ENCODE measurements at places on chromosomes 13 and 19.

GRCh38 chr19:3721131-3721886 is 13.1 kb downstream of the TJP3 start:
- peak; percentile 89 for DNase-seq

GRCh38 chr13:112573710-112574109 is 14.2 kb downstream of the TUBGCP3 start:
- no peak for DNase-seq

DNA sequence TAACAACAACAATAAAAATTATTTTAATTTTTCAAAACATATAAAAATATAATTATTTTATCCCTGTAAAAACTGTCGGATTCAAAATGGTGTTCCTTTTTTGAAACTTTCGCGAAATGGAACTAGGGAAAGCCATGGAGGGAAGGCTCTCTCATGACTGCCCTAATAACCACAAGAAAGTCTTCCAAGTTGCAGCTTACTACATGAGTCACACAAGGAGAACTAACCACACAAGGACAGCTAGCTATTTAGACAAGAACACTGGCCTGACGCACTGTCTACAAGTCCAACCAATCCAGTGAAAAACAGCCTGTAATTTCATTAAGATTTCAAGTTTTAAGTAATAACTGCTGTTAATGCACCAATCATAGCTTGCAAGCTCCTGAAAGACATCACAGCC is 319.2 kb upstream of the PCDH9 start:
- peak; percentile 7 for DNase-seq

GRCh38 chr19:8044018-8044417 is 8.5 kb upstream of the CCL25 start:
- DNase-seq: no peak

DNA sequence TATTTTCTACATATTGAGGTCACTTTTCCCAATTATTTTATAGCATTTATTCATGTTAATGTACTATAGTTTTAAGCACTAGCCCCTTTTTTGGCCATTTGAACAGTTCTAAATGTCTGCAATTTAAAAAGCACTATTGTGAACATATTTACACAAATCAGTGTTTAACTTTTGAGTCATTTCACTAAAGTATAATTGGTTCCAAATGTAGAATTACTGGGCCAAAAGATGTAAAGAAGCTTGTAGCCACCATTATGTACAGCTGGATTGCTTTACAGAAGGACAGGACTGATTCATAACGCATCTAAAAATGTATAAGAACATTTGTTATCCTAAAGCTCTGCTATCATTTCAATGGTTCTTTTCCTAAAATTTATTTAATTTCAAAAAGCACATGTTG is 16.6 kb upstream of the ATP12A start:
- no peak for DNase-seq

- DNase-seq: no peak
Observed at GRCh38 chr19:1252221-1252820, 3.9 kb downstream of the MIDN start.

DNA sequence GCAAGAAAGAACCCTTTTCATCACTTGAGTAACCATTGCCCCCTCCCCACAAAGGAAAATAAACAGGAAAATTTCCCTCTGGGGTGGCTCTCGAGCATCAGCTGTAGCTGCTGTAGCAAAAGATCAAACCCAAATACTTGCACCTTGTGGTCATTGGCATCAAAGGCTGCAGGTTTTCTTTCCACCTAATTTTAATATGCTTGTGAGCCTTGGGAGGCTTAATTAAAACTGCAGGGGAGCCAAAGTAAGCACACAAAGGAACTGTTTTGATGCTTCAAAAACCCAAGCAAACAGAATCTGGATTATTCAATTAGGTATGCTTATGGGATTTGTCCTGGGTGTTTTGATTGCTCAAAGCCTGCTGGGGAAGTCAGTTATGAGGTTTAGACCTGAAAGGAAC is 119.5 kb downstream of the SHISA2 start:
- DNase-seq: no peak

DNA sequence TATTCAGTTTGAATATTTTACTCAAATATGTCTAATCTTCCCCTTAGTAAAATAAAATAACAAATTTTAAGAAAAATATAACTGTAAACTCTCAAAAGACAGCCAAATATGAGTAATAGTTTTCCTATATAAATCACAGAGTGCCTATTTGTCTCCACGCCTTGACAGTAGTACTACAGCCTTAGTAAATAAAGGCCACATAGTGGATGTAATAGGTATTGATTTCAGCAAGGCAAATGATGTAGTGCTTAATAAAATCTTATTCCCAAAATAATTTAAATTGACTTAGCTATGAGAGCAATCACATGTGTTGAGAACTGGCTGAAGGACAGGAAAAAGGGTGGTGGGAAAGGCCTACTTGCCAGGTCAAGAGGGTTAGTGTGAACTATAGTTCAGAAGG is 747.2 kb downstream of the OLFM4 start:
- no peak for DNase-seq

DNA sequence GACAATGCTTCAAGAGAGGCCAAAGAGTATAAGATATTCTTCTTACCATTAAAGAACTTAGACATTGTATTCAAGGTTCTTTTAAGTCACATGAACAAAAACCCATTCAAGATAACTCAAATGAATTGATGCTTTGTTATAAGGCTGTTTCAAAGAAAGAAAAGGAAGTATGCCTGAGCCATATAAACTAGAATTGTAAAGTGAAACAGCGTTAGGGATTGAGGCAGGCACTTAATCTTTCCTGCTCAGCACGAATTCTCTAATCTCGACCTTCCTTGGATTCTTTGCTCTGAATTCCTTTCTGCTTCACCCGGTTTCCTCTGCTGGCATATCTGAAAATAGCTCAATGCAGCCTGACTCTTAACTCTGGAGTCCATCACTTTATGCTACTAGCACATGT is 595.4 kb downstream of the DIAPH3 start:
- DNase-seq: peak; percentile 53

DNA sequence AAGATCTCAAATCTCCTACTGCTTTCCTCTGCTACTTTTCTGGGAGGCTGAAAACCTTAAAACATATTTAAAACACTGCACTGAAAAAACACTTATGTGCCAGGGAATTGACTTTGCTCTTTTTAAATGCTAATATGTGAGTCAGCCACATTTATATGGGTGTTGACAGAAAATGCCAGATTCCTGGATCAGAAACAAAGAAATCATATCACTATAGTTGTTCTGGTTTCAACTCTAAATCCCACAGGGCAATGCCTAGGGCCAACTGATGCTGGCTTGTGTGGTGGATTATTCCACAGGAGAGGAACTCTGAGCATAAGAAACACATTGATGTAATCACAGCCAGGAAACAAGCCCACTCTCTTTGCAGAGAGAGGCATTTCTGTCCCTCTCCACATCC is 1439.0 kb upstream of the SPRY2 start:
- peak; percentile 68 for DNase-seq

DNA sequence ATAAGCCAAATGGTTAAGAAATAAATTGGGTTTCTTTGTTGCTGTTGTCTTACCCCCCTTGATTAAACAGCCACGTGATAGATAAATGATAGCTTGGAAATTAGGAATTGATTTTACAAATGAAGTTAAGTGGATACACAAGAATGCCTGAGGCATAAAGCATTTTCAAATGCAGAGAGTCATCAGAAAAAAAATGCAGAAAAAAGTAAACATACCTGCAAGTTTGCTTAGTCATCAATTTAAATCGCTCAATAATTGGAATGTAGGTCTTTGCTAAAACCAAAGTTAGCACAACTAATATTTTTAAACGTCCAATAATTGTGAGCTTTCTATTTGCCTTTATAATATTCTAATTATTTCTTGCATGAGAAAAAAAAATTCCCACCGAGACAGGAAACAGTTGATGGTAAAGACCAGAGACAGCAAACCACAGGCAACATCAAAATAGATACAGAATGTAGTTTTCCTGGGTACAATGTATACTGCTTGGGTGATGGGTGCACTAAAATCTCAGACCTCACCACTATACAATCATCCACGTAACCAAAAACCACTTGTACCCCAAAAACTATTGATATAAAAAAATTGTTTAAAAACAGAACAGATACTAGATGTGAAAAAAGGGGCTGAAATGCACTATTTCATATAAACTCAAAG is 924.0 kb downstream of the PCDH9 start:
- no peak for DNase-seq

- DNase-seq: no peak
Observed at GRCh38 chr19:49875857-49876421, 1.2 kb downstream of the AKT1S1 start.

GRCh38 chr19:19551853-19552192 is 13.8 kb downstream of the CILP2 start:
- no peak for DNase-seq

DNA sequence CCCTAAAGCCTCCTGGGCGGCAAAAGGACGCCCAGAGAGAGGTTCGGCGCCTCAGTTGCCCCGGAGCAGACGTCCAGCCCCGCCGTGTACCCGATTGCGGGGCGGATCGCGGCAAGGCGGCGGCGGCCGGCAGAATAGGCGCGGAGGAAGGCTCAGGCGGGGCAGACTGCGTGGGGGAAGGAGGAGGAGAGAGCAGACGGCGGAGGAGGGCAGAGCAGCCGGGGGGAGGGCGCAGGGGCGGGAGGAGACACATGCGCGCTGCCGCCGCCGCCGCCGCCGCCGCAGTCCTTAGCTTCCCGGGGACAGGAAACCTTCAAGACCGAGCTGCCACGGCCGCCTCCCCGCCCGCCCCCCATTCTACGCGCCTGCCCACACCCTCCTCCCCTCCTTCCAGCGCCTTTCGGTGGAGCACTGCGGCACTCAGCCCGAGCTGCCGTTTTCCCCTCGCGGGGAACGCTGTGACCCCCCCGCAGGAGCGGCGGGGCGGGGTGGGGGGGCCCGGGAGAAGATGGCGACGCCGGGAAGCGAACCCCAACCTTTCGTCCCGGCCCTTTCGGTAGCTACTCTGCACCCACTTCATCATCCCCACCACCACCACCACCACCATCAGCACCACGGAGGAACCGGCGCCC is at the start of gene LRCH1:
LRCH1 (plus strand) TSS at position 282 of the 632 bp plus-strand sequence; CDS start at position 509, 227 bp downstream.
- peak; percentile 80 for DNase-seq
